Activated T-helper 9 cell treated with anti-CD3 and anti-CD28 coated beads, Interleukin-2, amount 50 U/mL, for 16 hours (primary cell): ENCODE measurements at places on chromosomes 2 and 18.

DNA sequence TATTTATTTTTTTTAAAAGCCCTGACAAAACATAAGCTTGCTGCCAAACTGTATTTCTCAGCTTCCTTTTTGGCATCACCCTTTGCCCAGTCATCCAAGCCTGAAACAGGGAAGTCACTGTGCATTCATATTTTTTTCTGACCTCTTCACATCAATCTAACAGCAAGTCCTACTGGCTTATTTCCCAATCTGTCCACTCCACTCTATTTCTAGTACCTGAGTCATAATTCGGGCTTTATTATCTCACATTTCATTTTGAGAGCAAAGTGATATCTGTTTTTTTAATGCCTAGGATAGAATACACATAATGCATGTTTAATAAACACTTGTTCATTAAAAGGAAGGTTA is 5.1 kb downstream of the HNMT start:
- no peak for DNase-seq

DNA sequence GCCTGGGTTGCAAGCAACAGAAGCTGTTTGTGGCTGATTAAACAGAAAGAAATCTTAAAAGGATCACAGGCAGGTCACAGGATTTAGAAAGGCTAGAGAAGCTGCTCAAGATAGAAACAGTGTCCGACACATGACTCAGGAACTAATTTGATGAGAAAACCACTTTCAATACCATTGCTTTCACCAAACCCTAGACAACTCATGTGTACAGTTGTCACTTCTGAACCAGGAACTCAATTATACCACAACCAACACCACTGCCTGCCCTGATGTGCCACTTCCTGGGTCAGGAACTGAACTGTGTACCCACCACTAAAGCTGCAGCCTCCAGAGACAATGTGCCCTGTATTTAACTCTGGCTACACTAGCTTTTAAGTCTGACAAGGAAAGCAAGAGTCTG is 56.0 kb downstream of the TMEM247 start:
- DNase-seq: no peak

DNA sequence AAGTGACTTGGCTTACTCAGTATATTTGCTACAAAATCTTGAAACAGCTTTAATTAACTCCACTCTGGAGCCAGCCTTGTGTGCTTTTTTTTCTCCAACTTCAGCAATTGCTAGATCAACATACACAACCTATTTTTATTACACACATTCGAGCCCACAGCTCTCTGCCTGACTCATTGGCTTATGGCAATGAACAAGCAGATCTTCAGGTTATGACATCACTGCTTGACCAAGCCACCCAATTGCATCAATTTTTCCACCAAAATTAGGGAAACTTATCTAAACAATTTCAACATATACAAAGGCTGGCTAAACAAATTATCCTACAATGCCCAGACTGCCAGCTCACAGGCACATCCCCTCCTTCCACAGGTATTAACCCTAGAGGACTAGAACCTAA is 39.6 kb upstream of the PDK1 start:
- DNase-seq: no peak

DNA sequence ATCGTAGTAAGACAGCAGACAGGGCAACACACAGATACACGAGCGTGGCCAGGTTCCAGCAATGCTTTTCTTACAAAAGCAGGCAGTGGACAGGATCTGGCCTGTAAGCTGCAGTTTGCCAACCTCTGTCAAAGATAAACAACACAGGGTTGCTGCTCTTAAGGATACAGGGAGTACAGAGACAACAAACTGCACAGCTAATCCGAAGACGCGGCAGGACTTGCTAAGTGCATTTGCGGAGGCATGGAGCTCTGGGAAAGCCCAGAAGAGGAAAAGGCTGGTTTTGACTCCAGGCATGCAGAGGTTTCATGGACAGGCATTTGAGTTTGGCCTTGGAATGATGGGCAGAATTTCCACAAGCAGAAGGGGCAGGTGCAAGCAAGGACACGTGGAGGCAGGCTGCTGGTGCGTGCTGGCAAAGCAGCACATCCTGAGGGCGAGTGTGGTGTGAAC is 24.4 kb downstream of the SERTAD2 start:
- no peak for DNase-seq

DNA sequence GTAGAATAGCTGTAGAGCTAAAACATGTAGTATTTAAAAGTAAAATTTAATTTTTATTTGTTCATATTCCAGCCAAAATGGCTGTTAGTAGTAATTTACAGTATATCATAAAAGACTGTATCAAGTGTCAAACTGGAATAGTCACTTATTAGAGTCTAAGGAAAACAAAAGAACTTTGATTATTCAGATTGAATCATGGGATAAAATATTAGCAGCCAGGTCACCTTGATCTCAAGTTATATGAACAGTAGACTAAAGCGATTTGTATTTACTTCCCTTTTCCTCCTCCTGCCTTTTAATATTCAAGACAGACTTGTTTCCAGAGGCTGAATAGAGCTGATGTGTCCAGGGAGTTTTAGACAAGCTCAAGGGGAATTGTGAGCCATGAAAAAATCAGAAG is 54.4 kb downstream of the PMAIP1 start:
- DNase-seq: no peak

GRCh38 chr2:47512581-47513083 is 109.7 kb downstream of the MSH2 start:
- DNase-seq: no peak

- DNase-seq: no peak
Observed at GRCh38 chr2:131039535-131039907, 53.7 kb downstream of the FAM168B start.

- DNase-seq: no peak
Observed at GRCh38 chr2:18922276-18922675, 332.9 kb upstream of the NT5C1B start.

- no peak for DNase-seq
Observed at GRCh38 chr2:65845442-65846182, 413.2 kb upstream of the SPRED2 start.

DNA sequence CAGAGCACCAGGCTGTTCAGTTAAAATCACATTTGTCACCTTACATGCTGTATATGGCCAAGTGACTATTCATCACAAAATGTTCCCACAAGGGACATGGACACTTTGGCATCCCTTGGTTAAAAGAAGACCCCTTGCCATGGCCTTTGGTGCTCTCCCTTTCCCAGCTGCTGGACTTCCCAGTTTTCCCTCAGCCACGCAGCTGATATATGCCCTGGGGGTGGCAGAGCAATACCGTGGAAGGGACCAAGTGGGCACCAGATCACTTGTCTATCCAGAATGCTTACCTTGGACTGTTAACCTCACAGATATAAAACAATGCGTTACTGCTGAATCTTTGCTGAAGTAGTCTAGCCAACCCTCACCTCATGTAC is 35.3 kb downstream of the PAIP2B start:
- DNase-seq: no peak

GRCh38 chr2:8099267-8099582 is 582.6 kb upstream of the ID2 start:
- DNase-seq: no peak

- DNase-seq: no peak
Observed at GRCh38 chr18:32381761-32382160, 88.9 kb downstream of the GAREM1 start.

- no peak for DNase-seq
Observed at GRCh38 chr18:70822691-70823090, 533.8 kb downstream of the SOCS6 start.

DNA sequence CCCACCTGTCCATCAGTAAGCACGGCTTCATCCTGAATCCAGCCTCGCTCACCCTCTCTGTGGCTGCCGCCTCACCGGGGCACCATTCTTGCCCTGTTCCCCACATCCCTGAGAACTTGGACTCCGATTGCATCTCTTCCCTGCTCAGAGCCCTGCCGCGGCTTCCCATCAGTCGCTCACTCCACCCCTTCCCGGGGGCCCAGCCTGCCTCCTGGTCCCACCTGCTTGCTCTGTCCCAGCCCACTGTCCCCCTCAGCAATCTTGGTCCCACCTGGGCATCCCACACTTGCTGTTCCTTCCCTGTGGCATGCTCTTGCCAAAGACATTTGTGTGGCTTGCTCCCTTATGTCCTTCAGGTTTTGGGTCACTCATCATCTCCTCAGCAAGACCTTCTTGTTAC is 56.3 kb downstream of the GREB1 start:
- no peak for DNase-seq

- no peak for DNase-seq
Observed at GRCh38 chr2:86396291-86396785, 44.8 kb upstream of the KDM3A start.

DNA sequence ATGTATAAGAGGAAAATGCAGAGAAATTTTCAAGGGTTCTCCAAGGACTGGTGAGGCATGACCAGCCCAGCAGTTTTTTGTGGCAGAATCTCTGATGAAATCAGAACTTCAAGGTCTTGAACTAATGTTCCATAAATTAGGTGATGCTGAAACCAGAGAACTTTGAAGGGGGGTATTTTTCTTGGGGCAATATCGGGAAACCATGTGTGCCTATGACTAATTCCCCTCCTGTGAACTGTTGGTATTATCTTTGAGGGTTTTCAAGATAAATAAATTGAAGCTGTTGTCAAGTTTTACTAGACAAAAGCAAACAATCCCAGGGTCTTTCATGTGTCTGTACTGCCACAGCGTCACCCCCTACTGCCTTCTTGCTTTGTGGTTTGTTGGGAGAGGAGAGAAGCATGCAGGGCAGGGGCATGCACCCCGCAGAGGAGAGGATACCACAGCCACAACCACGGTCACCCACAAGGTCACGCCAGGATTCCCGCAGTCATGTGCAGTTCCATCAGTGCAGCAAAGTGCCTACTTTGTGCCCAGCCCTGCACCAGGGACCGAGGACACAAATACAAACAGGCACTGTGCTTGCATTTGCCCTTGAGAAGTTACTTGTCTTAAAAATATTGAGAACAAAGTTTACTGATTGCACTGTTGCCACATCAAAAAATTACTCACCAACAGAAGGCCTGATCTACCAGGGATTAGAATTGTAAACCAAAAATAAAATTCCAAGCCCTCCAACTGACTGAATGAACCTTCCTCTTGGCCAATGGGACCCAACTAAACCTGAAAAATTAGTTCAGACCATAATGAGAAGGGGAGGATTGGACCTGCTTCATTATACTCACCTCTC is 413.3 kb upstream of the TRIB2 start:
- DNase-seq: no peak

- DNase-seq: no peak
Observed at GRCh38 chr2:64622443-64623241, 31.1 kb downstream of the SERTAD2 start.

- peak; percentile 14 for DNase-seq
Observed at GRCh38 chr2:96325041-96325883, at the start of gene ITPRIPL1. ITPRIPL1 (plus strand) TSS chr2:96325317; CDS start chr2:96325840, 523 bp downstream.

DNA sequence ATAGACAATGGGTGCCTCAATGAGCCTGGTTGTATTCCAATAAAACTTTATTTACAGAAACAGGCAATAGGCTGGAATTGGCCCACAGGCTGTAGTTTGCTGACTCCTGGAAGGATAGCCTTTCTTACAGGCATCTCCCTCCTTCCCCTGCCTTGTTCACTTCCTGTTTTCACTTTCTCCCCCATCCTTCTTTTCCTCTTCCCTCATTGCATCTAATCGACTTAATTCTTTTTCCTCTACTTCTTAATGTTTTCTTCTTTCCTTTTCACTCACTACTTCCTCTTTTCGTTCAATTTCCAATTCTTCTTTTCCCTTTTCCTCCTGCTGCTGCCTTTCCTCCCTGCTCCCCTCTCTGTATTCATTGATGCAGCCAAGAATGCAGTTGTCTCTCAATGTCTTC is 70.0 kb downstream of the ABCA12 start:
- DNase-seq: no peak

DNA sequence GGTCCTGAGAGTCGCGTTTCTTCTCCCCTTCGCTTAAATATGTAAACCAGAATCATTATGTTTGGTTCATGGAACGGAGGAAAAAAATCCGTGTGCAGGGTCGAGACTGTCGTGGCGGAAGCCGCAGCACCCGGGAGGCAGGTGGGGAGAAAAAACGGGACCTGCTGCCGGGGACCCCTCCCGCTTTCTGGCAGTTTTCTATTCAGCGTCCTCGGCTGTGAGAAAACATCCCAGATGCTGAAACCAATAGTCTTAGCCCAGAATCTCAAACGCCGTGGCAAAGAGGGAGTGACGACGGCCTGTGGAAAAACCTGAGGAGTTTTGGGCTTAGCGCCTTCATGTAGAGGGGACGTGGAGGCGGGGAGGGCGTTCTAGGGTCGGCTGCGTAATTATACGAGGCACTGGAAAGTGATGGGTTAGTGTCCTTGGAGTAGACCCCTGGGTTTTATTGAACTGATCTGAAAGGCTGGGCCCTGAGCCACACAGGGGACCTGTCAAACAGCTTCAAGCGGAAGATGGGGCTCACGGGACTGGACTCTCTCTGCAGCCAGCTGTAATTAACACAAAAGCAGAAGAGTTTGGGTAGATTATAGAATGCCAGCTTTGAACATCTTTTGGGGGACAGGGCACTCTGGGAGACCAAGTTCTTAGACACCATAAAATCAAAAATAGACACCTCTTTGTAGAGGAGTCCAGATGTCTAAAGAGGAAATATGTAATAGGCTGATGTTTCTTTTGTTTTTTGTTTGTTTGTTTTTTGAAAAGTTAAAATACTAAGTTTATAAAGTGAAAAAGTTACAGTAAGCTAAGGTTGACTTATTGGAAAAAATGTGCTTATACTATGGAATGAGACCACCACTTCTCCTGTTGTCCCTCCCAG is 834 bp upstream of the BUB1 start:
- DNase-seq: no peak

DNA sequence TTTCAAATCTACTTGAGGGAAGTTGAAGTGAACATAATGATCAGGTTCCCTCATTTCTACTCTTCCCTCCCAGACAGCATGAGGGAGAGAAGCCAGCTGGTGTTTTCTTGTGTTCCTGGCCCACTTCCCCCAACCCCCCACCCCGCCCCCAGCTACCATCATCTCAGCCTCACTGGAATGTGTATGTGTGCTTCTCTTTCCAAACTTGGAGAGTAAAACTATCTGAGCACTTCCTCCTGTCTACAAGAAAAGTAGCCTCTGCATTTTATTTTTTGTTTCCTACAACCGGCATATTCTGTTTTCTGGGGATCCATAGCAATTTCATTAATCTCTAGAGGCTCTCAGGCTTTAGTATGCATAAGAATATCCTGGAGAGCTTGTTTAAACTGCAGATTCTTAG is 53.6 kb upstream of the GRHL1 start:
- no peak for DNase-seq

DNA sequence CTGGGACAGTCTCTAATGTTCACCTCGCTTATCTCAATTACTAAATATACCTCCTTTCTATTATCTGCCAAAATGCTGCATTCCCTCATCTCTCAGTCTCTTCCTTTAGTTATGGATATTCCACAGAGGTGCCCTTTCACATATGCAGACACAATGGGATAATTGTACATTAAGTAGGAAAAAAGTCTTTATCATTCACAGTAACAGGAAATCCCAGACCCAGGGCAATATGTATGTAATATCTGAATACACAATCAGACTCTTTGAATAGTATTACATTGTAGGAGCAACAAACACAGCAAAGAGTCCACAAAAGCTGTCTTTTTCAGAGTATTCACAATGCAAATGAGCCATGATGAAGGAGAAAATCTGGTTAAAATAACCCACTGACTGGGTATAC is 1399.0 kb upstream of the ZEB2 start:
- no peak for DNase-seq

DNA sequence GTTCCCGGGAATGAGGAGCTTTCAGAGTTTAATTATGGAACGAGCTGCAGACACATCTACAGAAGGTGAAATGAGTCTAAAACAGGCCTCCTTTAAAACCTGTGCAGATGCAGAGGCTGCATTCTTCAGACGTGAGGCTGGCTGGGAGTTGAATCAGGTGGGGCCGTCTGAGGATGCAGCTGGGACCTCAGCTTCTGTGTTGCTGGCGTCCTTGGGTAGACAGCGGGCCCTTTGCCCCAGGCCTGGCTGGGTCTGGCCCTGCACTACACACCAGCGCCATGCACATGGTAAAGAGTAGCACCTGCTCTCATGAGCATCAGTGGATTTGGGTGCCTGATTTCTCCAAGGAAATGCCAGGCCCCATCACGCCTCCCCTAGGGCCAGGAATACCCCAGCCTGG is 67.3 kb downstream of the TMEM18 start:
- no peak for DNase-seq
